CD8-positive, alpha-beta memory T cell (primary cell): ENCODE measurements at places on chromosomes 6 and 20.
A peak's percentile ranks its signal among the peaks of the same experiment; 100 is the strongest.

DNA sequence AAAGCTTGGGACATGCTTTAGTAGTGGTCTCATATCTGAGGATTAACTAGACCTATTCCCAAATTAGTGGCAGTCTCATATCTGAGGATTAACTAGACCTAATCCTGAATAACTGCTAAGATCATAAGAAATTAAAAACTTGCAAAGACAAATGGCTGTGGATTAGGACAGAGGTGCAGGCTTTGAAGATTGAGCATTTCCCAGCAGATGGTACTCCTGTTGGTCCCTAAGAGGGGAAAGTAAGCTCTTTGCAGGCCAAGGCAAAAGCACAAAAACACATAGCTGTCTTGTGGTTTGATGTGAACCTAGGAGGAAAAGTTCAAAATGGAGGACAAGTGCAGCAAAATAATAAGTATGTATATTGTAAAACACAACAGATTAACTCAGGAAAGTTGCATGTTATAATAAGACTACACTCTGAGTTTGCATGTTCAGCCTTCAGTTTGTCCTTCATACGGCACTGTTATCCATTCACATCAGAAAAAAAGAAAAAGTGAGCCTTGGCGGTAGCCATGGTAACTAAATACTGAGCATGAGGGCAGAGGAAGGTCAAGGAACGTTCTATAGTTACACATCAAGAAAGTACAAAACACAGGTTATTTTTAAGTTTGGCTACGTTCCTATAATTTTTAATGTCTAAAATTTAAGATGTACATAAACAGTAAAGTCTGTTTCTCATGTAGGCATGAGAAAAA is 62.8 kb downstream of the FILIP1 start:
- no peak for DNase-seq

DNA sequence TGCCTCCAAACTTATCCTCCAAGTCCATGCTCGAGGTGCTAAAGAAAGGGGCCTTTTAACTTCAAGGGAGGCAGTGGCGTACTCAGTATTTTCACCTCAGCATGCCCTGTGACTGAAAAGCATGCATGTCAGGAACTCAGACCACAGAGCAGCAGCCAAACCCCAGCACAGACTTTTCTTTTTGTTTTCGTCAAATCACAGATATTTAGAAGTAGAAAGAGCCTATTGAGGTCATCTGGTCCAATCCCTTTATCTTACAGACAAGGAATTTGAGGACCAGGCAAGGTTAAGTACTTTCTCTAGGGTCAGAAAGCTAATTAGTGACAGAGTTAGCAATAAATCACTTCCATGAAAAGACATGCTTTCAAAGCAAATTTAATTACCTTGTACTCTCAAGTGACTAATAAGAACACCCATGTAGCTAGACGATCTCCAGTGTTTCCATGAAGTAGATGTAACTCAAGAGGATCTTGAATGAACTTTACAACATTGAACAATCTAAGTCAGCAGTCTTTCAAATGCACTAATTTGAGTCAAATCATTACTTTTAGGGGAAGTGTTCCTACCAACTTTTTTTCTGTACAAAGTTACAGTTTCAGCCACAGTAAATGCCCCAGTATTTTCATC is 35.9 kb downstream of the MOXD1 start:
- no peak for DNase-seq

DNA sequence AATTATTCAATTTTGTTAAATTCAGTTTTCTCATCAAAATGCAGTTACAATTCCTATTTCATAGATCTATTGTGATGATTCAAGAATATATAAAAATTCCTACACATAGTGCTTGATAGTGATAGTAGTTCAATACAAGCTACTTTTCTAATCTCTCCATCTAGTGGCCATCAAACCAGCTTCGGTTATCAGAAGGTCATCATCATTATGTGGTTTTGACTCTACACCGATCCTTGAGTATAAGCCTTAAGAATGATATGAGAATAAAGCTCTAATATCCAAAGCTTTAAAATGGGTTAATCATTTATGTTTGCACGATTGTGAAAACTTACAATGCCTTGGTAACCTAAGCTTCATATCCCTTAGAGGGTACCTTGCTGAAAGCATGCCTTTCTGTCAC is 167.5 kb upstream of the PREP start:
- no peak for DNase-seq

DNA sequence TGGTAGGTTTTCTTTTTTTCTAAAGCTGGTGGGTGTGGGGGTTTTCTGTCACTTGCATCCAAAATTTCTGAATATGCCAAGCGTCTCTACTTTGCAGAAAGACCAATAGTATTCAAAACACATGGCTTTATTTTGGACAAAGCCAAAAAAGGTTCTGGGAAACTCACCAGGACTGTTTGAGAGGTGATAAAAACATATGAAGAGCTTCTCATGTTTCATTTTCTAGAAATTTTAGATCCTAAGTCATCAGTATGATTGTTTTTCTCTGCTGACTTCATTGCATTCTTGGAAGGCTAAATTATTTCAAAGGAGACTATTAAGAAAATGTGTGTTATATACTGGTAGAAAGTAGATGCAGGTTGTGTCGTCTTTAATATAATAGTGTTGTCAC is 51.3 kb downstream of the GCLC start:
- DNase-seq = no peak

GRCh38 chr20:44495802-44496481 is 20.3 kb downstream of the TTPAL start:
- no peak for DNase-seq

GRCh38 chr20:16664020-16664419 is 65.8 kb upstream of the SNRPB2 start:
- DNase-seq = no peak

GRCh38 chr6:4563156-4563555 is 213.0 kb upstream of the CDYL start:
- no peak for DNase-seq

GRCh38 chr20:2742934-2743559 is 50.5 kb downstream of the EBF4 start:
- DNase-seq = peak; percentile 81

GRCh38 chr20:19661717-19662636 is 96.1 kb upstream of the RIN2 start:
- no peak for DNase-seq

DNA sequence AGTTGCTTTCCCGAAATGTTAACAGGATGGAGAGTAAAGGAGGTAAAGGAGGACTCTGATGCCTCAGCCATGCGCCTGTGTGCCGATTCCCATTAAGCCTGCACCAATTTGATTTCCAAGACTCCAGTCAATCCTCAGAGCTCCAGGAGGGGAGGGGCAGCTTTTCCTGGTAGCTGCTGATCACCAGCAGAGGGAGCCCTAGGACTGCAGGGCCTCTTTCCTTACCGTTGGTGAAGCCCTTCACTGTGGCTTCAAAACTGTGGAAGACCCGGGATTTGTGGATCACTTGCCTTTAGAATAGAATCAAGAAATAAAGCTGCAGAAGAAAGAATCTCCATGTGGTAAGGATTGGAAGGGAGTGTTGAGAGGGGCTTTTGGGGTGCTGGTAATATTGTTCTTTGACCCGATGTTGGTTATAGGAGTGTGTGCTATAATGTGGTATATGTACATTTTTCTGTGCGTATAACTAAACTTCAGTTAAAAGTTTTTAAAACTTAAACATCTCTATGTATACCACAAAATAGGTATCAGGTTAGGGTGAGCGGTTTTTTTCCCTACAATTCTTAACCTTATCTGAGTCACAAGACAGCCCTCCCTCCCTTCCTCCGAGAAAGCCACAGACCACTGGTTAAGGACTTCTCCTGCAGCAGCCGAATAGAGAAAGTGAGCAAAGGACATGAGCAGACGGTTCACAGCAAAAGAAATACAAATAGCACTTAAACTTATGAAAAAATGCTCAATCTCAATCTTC is 6.9 kb upstream of the OSER1 start:
- DNase-seq = peak; percentile 65

DNA sequence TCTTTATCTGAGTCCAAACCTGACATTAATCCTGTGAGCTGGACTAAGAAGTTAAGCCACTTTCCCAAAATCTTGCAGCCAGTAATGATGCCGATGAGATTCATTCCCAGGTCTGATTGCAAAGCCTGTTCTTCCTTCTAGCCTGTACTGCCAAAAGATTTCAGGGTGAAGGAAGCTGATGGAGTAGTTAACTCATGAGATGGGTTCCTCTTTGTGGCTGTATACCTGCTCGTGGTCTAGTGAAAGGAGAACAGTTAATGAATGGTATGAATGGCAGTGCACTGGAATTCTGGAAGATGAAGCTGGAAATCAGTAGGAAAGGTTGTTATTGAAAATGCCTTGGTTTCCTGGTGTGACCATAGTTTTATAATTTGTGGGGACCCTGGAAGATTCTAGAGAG is 112.0 kb downstream of the FYN start:
- DNase-seq = no peak

GRCh38 chr6:152318278-152318677 is 318.9 kb downstream of the SYNE1 start:
- no peak for DNase-seq

GRCh38 chr6:164741938-164742451 is 567.4 kb downstream of the C6orf118 start:
- no peak for DNase-seq

DNA sequence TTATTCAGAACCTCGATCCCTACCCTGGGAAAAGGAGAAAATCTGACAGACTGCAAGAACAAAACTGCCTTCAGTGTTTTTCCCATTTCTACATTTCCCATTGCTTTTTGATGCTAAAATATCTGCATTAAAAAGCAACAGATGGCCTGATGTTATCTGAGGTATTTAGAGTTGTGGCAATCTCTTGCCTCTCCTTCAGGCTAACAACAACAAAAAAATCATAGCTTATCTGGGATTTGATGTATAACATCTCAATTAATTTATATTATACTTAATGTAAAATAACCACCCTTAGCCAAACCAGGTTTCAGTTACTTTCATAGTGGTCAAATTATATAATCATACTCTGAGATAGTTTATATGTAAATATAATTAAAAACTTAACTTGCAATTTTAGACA is 15.8 kb upstream of the GABRR2 start:
- no peak for DNase-seq

- no peak for DNase-seq
Observed at GRCh38 chr6:85660181-85660611, 17.5 kb upstream of the SYNCRIP start.

- peak; percentile 45 for DNase-seq
Observed at GRCh38 chr6:32192608-32193039, at the start of gene GPSM3. GPSM3 (minus strand) TSS chr6:32192643; CDS start chr6:32192513, 130 bp downstream.

DNA sequence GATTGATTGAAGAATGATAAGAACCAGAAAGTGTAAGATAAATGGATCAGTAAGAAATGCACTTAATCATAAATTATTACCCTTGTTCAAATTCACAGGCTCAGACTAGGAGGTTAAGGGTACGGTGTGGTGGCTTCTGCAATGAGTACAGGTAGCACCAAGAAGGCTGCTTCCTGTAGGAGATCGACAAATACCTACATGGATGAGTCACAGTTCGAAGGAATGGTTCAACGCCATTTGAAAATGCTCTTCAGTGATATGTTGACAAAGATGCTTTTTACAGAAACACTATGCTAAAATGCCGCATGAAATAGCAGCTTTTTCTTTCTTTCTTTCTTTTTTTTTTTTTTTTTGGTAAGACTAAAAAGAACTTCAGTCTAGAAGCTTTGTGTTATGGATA is 116.2 kb downstream of the DTNBP1 start:
- DNase-seq = no peak

GRCh38 chr6:7418238-7418905 is 28.8 kb downstream of the RIOK1 start:
- no peak for DNase-seq

- DNase-seq = no peak
Observed at GRCh38 chr6:35876902-35877301, 44.0 kb downstream of the SRPK1 start.

GRCh38 chr6:168611691-168612090 is 170.7 kb downstream of the SMOC2 start:
- DNase-seq = no peak

DNA sequence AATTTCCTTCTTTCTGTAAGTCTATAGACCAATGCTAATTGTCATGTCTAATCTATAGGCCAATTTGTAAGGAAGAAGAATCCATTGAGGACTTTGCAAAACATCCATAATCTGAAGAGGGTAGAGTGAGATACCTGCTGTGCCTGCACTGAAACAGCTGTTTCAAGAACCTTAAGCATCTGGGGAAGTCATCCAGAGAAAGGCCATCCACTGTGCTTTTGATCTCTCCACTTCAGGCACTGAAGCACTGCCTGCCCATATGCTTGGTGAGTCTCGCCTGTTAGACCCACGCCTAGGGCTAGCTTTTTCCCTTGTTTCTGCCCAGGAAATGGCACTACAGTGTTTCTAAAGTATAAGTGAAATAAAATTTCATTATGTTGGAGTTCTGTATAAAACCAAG is 921.8 kb upstream of the EPHA7 start:
- no peak for DNase-seq

DNA sequence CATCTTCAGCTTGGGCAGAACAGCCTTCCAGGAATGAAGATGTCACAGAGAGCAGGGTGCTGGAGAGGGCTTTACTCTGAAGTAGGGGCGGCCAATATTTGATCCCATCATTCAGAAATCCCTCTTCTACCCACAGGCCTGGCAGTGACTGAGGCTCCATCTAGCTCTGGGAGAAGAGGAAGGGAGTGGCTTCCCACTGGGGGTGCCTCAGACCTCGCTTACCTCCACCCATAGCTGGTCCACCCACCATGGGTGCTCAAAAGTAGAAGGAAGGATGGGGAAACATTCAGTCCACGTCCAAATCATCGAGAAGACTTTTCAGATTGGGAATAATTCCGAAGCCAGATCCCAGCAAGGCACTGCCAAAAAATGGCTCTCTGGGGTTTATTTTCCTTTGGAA is 11.8 kb upstream of the THBD start:
- DNase-seq = no peak

GRCh38 chr6:170130771-170131241 is 160.1 kb downstream of the DLL1 start:
- peak; percentile 45 for DNase-seq

GRCh38 chr20:10551732-10552724 is 116.9 kb downstream of the SLX4IP start:
- DNase-seq = no peak

DNA sequence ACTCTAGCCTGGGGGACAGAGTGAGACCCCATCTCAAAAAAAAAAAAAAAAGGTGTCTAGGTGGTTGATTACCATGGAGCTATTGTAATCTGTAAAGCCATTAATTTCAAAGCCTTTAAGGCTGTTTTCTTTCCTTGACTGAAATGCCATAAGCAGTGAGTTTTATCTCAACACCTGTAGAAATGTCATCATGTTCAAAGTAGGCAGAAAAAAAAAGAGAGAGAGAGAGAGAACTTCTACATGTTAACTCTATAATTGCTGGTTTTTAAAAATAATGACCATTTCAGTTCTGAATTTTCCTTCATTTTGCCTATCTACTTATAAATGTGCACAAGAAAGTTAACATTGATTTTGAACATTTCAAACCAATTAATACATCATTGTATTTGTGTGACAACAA is 29.7 kb upstream of the POLR1H start:
- no peak for DNase-seq

- DNase-seq = no peak
Observed at GRCh38 chr6:34213772-34214171, 22.9 kb upstream of the HMGA1 start.

DNA sequence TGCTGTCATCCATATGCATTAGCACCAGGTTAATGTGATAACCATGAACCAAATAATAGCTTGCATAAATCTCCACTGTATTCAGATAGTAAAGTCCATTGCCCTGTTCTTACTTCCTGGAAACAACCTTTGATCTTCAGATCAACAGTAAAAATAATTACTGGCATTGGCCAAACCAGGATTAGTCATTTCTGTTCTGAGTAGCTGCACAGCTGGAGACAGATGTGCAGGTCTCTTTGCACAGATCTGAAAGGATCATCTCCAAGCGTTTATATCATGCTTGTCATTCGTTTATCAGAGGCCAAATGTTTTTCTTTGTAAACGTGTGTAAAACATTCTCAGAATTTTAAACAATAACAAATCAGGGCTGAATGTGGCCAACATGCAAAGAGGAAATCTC is 134.4 kb upstream of the HMGCLL1 start:
- no peak for DNase-seq
